AG09319 (cell line): ENCODE measurements at places on chromosomes 4 and X.
A peak's percentile ranks its signal among the peaks of the same experiment; 100 is the strongest.

GRCh38 chr4:7402526-7402925, 32.2 kb downstream of the PSAPL1 start:
- DNase-seq: no peak

- DNase-seq: no peak
Observed at GRCh38 chr4:118356111-118356510, 3.3 kb upstream of the PRSS12 start.

DNA sequence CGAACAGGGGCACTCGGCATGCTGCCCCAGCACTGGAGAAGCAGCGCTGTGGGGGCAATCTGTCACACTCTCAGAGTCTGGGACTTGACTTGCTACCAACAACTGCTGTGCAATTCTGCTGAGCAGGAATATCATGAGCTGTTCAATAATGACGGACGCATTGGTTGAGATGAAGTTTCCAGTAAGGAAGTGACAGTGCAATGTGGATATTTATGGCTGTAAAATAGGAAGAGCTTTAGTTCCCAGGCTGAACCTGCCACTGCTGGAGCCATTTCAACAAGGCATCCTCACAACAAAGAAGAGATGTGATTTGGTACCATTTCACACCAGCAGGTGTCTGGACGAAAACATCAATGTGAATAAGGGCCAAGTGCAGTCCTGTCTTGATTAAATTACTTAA, 24.2 kb downstream of the CHST7 start:
- no peak for DNase-seq

- no peak for DNase-seq
Observed at GRCh38 chrX:82589410-82589809, 918.7 kb upstream of the POU3F4 start.

- no peak for DNase-seq
Observed at GRCh38 chr4:165308166-165308565, 19.3 kb upstream of the MSMO1 start.

- no peak for DNase-seq
Observed at GRCh38 chr4:174485025-174485424, 37.3 kb downstream of the HPGD start.

- no peak for DNase-seq
Observed at GRCh38 chr4:3436048-3436797, 5.5 kb upstream of the HGFAC start.

GRCh38 chrX:101357166-101357795, 8.7 kb upstream of the TIMM8A start:
- DNase-seq: no peak

- no peak for DNase-seq
Observed at GRCh38 chr4:37138019-37138653, 106.4 kb upstream of the NWD2 start.

DNA sequence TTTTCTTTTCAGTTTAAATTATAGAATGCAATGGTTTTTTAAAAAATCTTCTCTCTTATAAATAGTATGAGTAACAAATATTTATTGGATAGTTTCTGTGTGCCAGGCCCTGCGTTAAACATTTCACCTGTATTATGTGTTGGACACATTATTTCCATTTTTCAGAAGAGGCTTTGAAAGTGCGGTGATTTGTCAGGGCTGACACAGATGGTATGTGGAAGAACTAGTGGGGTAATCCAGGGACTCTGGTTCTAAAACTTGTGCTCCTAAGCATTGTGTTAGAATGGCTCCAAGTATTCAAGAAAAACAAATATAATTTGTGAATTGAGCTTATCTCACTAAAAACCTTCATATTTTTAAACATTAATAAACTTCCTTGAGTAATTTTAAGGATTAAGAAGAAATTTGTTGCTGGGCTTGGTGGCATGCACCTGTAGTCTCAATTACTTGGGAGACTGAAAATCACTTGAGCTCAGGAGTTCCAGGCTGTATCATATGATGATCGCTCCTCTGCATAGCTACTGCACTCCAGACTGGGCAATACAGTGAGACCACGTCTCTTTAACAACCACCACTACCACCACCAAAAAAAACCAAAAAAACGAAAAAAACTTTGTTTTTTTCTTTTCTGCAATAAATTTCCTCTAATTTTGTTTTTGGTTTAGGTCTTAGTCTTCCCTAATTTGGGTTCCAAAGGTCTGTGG, 40.0 kb downstream of the RAPGEF2 start:
- no peak for DNase-seq

- no peak for DNase-seq
Observed at GRCh38 chrX:106912864-106913263, 7.3 kb upstream of the CLDN2 start.

- DNase-seq: no peak
Observed at GRCh38 chr4:72886602-72887001, 182.9 kb downstream of the COX18 start.

DNA sequence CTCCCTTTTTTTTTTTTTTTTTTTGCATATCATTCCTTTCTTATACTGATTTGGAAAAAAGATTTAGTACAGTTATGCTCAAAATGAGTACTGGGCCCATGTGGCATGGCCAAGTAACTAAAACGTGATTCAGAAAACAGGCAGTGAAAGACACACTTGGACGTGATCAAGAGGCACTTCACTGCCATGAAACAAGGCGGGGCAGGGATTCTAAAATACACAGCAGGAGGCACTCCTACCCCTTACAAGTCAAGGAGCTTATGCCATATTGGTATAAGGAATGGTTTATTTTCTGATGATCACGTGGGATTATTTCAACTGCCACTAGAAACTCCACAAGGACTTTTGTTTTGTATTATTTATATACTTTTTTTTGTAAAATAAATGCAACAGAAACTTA, 72.0 kb downstream of the CHST7 start:
- DNase-seq: no peak

DNA sequence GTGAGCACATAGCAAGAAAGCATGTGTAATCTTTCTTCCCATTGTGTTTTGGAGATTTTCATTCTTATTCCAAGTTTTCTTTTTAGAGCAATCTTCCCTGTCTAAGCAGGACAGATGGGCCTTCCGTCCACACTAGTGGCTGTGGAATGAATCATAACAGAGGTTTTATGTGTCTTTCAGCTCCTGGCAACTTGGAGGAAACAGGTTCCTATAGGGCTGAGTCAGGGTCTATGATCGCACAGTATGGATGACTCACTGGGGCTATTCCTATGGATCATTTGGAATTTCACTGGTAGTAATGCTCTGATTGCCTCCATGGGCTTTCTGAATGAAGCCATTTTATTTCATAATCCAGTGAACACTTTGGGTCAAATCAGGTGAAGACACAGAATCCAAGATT, 51.8 kb upstream of the CBLL2 start:
- DNase-seq: no peak

GRCh38 chrX:137565921-137566745, at the start of gene ZIC3:
ZIC3 (plus strand) TSS chrX:137566127; CDS start chrX:137566692, 565 bp downstream.
- no peak for DNase-seq

GRCh38 chrX:102934624-102935023, 2.4 kb upstream of the RAB40AL start:
- no peak for DNase-seq

DNA sequence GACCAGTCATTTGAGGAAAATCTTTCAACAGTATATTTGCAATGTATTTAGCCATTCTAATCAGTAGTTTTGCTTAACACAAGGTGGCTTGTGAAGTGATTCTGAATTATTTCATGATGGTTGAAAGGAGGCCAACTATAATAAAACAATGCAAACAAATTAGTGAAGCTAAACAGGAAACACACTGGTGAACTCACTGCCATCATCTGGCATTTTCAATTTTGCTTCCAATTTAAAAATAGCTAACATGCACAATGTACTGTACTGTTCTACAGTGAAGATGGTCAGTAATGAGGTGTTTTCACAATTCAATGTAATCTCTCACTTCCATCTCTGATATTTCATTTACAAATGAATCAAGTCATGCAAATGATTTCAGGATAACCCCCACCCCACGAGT, 31.1 kb downstream of the PGRMC2 start:
- DNase-seq: peak; percentile 27

DNA sequence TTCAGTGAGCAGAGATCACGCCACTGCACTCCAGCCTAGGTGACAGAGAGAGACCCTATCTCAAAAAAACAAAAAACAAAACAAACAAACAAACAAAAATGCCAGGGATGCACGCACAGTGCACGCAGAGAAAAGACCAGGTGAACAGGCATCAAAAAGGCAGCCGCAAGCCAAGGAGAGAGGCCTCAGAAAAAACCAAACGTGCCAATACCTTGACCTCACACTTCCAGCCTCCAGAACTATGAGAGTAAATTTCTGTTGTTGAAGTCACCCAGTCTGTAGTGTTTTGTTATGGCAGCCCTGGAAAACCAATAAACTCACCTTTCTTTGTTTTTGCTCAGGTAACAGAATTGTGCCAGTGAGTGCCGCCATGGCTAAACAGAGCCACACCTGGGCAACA, 66.0 kb downstream of the CHRNA9 start:
- DNase-seq: no peak

- DNase-seq: no peak
Observed at GRCh38 chrX:40098264-40099054, 701 bp upstream of the BCOR start.

GRCh38 chrX:41276661-41277506, 57.1 kb upstream of the DDX3X start:
- no peak for DNase-seq

DNA sequence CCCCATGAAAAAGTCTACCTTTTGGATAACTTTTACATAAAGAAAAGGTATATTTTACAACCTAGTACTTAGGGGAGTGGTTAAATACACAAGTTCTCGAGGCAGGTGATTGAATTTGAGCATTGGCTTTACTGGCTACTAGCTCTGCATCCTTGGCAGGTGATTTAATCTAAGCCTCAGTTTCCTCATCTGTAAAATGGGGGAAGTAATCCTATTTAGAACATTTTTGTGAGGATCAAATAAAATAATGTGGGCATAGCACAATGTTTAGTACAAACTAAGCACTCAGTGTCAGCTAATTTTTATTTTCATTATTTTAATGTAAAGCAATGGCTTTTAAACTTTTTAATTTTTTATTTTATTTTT, 102.9 kb downstream of the CEP135 start:
- DNase-seq: no peak

DNA sequence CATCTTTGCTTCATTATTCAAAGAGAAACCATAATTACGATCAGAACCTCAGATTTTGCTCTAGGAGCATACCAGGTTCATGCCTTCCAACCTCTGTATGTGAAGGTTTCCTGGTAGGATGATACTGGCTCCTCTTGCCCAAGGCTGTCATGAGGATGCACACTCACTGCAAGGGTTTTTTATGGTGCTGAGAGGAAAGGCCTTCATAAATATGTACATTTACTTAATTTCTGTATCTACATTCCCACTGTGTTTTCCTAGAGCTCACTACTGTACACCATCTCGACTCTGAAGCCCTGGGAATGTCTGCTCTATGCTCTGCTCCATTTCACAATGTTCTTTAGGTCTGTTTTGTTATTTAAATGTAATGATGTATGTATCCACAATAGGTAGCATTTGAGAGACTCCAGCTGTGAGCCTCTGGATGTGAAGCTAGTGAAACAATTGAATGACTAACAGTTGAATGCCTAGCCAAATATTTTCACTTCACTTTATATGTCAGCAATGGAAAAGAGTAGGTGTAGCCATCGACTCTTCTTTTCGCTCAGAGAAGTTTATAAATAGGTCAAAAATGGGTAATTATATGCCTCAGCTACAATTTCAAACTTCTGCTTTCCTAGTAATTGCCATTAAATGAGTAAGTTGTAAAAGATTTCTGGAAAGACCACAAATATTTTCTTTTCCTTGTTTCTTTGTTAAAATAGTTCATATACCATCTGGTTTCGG, 228.0 kb downstream of the PALLD start:
- peak; percentile 39 for DNase-seq

GRCh38 chr4:159768016-159768415, 665.1 kb downstream of the RAPGEF2 start:
- no peak for DNase-seq

DNA sequence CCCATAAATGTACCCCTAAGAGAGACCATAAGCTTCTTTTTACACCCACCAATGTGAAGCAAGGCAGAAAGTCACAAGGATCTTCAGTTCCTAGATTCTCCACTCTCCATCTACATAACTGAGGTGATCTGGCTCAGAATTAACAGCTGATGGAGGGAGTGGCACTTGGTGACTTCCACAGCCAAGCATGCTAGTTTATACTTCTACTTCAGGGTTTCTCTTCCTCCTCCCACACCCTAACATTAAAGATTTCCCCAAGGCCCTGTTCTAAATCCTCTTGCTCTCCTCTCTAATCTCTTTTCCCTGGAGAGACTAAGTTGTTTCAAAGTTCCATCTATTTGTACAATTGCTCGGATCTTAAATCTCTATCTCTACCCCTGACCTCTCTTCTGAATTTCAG, 81.1 kb downstream of the MBNL3 start:
- no peak for DNase-seq

GRCh38 chrX:40663078-40663740, 15.8 kb upstream of the CXorf38 start:
- no peak for DNase-seq

DNA sequence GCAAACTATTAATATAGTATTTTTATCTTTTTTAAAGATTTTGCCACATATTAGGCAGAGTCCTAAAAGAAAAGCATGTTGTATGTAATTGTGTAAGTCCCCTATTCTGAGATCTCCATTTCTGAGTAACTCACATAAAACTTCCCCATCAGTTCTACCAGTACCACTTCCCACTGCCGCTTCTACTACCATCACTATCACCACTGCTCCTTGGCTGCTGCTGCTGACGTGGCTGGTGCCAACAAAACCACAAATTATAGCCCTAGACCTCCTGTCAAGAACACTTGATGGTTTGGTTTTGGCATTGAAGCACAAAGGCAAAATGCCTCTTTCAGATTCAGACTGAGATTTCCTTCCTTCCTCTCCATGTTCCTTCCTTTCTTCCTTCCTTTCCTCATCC, 106.4 kb downstream of the MMRN1 start:
- no peak for DNase-seq

GRCh38 chr4:23937173-23937572, 47.3 kb upstream of the PPARGC1A start:
- DNase-seq: no peak

DNA sequence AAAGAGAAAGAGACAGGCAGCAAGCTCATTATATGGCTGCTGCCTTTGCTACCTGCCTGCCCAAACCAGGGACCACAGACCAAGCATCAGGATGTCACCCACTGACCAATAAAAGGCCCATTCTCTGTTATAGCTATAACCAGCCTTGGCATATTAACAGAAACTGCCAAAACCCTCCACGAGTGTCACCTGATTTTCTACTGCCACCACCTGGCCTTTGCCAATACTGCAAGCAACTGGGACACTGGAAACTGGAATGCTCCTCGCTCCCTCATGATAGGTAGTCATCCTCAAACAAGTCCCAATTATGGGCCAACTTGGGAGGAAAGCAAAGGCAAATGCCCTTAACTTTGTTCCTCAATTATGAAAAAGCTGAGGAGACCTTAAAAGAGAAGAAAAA, 76.0 kb downstream of the SPIN4 start:
- no peak for DNase-seq

- no peak for DNase-seq
Observed at GRCh38 chr4:142813388-142813787, 32.7 kb downstream of the INPP4B start.

- DNase-seq: no peak
Observed at GRCh38 chrX:74923942-74924448, 1.3 kb downstream of the NEXMIF start.

GRCh38 chr4:94504545-94504944, 52.8 kb downstream of the PDLIM5 start:
- DNase-seq: peak; percentile 66
